Fibroblast of lung (primary cell): ENCODE measurements at places on chromosomes 7 and 10. TPM values are rescaled to one million over a fixed set of nuclear protein-coding genes. Genes with fewer than 3 reads are reported as not detected.

The SPDYE2B gene
- not detected in 2 replicates for polyA plus RNA-seq

- peak; percentile 53 for DNase-seq
Observed at GRCh38 chr10:125085258-125086054, 74.9 kb downstream of the CTBP2 start.

DNA sequence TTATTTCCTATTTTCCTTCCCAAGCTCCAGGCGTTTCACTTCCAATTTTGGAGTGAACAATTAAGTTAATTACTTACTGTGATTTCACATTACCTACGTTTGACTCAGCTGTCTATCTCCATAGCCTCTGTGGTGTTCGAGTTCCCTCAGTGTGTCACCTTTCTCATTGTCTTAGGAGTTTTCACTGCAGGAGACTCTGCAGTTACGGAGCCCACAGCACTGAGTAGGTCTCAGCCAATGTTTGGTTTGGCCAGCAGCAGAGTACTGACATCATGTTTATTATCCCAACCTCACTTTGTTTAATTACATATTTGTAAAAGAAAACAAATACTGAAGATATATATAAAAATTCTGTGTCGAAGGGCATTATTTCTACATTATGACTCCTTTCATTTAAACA lies 1123.9 kb downstream of the CNTNAP2 start:
- no peak for DNase-seq

The AKR1D1 gene
- not detected in 2 replicates for polyA plus RNA-seq

The TNRC18 gene
- polyA plus RNA-seq: 19.7 and 21.7 TPM in 2 replicates

The CHN2 gene
- 0.53 and 1.3 TPM in 2 replicates for polyA plus RNA-seq

GRCh38 chr7:121182281-121182680 lies 146.5 kb upstream of the WNT16 start:
- no peak for DNase-seq
